ENCODE measurements at places on chromosomes 6 and 20.

DNA sequence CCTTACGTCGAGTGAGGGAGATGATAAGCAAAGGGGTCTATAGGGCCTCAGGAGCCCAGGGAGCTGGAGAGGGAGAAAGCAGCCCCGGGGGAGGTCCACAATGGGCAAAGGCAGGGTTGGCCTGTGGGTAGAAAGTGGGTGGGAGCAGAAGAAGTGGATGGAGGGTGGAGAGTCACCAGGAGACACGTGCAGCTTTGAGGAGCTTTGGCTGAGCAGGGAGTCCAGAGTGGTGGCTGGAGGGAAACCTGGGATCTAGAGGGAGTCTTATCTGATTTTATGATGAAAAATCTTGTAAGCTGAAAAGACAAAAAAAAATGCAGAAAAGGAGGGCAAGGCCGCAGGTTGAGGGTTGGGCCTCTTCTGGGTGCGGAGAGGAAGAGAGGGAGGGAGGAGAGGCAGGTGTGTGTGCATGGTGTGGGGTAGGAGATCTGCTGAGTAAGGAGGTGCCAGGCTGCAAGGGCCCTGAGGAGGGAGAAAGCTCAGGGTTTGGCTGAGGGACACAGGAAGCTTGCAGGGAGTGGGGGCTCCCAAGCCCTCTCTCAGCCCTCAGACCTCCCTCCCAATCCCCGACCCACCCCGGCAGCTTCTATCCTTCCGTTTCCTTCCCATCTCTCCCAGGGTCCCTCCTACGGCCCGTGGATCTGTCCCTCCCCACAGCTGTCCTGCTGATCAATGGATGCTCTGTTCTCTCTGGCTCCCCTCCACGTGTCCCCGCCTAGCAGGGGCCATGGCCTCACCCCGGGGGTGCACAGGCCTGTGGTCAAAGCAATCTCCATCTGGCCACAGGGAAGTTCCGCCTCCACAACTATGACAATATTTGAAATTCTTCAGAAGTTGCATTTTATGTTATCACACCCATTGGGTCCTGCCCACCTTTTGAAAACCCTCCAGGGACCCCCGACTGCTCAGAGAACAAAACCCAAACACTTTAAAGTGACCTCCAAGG lies 17.1 kb upstream of the BPI start:
- no peak for DNase-seq

GRCh38 chr6:119186490-119186889 lies 108.0 kb upstream of the FAM184A start:
- no peak for DNase-seq

DNA sequence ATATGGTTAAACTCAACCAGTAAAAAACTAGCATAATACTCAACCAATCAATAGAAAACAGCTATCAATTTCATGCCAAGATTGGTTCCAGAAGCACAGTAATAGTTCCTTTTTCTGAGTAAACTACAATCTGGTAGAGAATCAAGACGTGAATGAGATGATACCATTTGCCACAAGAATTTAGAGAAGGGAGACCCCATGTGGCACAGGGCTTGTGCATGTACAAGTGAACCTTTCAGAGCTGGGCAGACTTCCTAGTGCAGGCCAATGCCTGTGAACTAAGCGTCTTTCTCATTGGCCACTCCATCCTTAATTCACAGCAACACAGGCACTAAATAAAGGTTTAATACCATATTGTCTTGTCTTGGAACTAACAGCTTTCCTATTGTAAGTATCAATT lies 213.5 kb downstream of the RFPL4B start:
- DNase-seq: no peak

GRCh38 chr20:45985573-45985972 lies 13.6 kb upstream of the ZNF335 start:
- DNase-seq: no peak

GRCh38 chr6:21604081-21604480 lies 10.5 kb downstream of the SOX4 start:
- DNase-seq: no peak

GRCh38 chr6:25342802-25343201 lies 63.6 kb downstream of the CARMIL1 start:
- no peak for DNase-seq

GRCh38 chr6:49550492-49551077 lies at the start of gene C6orf141:
TSS of gene C6orf141 (plus strand) at chr6:49550668. CDS start at chr6:49550793, 125 bp downstream.
- DNase-seq: no peak

DNA sequence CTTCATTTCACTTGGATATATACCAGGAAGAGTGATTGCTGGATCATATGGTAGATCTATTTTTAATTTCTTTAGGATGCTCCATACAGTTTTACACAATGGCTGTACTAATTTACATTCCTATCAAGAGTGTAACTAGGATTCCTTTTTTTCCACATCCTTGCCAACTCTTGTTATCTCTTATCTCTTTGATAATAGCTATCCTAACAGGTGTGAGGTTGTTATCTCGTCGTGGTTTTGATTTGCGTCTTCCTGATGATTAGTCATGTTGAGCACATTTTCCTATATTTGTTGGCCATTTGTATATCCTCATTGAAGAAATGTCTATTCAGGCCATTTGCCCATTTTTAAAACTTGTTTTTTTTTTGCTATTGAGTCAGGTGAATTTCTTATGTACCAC lies 552.4 kb downstream of the RFPL4B start:
- DNase-seq: no peak

GRCh38 chr6:10725716-10726115 lies 2.8 kb downstream of the TMEM14C start:
- DNase-seq: no peak

DNA sequence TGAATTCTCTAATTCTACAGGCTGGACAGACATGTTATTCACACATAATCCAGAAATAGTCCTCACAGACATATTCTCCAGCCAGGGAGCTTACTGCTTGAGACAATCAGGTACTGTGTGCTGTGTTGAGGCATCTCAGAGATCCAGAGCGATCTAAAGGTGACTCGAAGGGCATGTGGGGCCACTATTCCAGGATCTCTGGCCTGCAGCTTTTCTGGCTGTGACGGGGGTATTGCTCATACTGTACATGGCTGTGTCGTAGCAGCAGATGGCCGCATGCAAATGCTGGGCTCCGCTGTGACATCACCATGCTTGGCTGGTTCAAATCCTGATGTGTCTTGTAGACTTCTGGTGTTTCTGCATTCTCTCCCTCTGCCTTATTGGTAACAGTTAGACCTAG lies 37.8 kb downstream of the CD109 start:
- no peak for DNase-seq

- DNase-seq: no peak
Measured at GRCh38 chr6:16844183-16844582, 82.9 kb upstream of the ATXN1 start.

- DNase-seq: no peak
Measured at GRCh38 chr20:40161391-40161790, 527.6 kb downstream of the MAFB start.

DNA sequence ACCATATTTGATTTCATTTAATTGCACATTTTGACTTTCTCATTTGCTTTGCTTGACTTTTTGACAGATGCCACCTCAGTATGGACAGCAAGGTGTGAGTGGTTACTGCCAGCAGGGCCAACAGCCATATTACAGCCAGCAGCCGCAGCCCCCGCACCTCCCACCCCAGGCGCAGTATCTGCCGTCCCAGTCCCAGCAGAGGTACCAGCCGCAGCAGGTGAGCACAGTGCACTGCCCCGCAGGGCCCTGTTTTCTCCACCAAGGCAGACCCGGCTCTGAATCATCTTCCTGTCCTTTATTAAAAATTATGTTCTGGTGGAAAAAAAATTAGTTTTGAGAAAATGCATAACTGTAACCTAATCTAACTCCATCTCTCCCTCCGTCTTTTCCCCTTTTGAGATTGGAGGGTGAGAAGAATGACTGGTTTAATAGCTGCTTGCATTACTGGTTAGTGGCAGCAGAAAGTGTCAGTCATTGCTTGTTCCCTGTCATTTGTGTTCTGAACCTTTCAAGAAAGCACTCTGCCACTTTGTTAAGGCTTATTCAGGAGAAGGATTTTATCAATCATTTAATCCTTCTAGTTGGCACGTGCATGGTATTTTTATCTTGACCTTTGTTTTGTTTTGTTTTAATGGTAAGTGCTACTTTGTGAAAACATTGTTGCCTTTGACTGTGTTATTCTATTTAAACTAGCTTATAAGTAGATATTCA lies 124.3 kb downstream of the ARID1B start:
- DNase-seq: no peak

DNA sequence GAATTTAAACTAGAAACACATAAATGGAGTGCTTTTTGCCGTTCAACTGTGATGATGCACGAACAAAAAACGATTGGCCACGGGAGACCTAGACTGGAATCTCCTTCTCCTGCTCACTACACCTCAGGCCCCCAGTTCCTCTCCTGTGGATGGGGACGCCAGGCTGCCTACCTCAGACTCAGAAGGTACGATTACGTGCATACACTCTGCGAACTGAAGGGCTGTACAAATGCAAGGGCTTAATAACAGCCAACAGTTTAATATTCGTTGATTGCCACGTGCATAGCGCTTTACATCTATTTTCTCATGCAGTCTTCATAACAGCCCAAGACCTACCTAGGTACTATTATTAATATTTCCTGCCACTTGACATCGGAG lies 495 bp upstream of the ARMC2 start:
- no peak for DNase-seq

DNA sequence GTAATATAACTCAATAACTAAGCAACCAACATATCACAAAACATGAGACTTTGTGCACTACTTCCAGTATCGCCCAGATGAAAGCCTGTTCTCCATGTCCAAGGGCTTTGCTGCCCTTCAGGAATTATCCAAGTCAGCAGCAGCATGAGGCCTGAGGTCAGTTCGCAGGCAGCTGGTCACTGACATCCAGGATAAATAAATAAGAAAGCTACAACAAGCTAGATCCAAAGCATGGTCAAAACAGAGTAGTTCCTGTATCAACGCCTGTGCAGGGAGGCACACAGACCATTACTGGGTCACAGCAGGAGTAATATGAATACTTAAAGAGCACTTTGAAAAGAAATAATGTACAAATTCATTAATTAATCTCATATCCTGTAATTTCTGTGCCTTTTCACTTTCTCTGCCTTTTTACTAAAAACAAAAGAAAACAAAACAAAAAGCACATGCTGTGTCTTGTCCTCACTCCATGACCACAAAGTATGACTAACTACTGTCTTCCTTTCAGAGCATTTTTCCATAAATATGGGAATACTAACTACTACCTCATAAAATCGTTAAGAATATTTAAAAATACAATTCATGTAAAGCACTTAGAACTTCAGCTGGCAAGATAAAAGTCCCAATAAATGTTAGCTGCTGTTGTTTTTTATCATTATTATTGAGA lies 374.9 kb upstream of the IRAK1BP1 start:
- no peak for DNase-seq

DNA sequence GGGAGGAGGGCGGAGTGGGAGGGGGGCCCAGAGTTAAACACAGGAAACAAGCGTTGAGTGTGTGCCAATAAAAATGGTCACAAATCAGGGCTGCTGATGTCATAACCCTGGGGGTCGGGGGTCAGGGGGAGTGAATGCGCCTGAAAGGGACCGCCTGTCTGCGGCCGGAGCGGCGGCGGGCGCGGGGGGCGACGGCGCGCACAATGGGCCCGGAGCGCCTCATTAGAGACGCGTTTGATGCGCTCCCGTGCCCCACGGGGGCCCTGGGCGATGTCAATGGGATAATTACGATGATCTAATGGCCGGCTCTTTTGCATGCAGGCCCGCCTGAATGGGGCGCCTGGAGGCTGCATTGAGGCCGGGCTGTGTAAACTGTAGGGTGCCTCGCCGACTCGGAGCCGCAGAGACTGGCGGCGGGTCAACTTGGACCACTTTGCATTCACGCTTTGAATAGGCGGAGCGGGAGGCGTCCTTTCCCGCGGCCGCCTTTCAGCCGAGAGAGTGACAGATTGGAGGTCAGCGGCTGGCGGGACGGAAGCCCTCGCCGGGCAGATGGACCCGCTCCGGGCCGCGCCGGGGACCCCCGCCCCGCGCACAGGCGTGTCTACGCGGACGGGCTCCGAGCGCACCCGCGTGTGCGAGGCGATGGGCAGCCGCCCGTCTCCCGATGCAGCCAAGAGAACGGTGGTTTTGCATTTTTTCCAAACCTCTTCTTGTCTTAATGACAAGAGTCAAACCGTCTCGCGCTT lies 296.1 kb downstream of the TFAP2C start:
- DNase-seq: no peak

DNA sequence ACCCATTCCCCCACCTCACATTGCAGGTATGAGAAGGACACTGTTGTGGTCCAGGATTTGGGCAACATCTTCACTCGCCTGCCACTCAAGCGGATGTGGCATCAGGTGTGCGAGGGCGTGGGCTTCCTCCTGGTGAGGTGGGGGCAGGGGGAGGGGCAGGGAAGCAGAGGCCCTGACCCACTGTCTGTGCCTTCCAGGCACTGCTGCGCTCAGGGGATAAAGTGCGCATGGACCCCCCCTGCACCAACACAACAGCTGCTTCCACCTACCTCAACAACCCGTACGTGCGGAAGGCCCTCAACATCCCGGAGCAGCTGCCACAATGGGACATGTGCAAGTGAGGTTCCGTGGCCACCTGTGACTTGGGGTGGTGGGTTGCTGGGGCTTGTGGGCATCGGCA lies 3.7 kb downstream of the CTSA start:
- DNase-seq: no peak

GRCh38 chr20:49593466-49594142 lies 25.7 kb upstream of the PTGIS start:
- no peak for DNase-seq

- no peak for DNase-seq
Measured at GRCh38 chr6:106125925-106126435, 39.8 kb downstream of the PRDM1 start.

GRCh38 chr20:39880890-39881289 lies 808.1 kb downstream of the MAFB start:
- no peak for DNase-seq

- DNase-seq: no peak
Measured at GRCh38 chr6:120875900-120876299, 458.4 kb downstream of the TBC1D32 start.

DNA sequence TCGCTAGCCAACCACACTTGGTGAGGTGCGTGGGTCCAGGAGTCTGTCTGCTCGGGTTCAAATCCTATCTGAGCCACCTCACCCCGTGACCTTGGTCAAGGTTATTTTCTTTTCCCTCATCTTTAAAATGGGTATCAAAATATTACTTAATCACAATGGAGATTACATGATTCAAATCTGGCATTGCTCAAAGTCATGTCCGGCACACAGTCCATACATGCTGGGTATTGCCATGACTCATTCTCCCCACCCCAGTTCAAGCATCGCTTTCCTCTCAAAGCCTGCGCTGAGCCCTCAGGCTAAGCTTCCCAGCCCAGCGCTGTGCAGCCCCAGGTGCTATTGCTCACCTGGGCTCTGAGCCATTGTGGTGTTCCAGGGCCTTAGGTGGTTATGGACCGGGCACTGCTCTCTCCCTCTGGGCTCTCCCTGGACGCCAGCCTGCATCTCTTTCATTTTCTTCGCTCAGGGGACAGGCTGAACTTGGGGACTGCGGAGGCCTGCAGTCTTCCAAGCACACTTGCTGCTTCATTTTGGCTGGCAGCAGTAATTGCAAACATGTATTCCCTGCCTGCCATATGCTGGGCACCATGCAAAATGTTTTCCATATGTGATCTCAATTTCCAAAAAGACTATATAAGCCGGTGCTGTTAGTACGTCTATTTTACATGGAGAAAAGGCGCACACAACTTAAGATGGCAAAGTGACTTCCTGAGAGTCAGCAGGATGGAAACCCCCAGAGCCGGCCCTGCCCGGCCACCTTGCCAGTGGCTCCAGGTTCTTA lies 27.3 kb downstream of the WRNIP1 start:
- no peak for DNase-seq

GRCh38 chr6:2659882-2660281 lies 90.8 kb downstream of the MYLK4 start:
- DNase-seq: no peak
